ENCODE measurements at places on chromosomes 3 and 15.

DNA sequence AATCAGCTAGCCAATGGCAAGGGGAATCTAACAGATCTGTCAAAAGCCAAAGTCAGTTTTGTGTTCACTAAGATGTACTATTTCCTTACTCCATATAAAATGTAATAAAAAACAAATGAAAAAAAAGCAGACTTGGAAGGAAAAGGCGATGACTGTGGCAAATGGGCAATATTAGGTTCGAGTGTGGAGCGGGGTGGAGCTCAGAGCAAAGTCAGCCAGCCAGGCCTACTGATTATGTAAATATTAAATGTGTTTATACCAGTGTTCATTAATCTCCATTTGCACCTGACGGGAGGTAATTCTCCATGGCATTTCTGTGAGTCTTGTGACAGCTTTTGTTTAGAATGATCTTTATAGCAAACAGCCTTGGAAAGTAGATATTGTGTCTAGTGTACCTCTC, 96.2 kb upstream of the KCNMB2 start:
- no peak for DNase-seq

GRCh38 chr3:191334346-191334893, 4.1 kb upstream of the UTS2B start:
- DNase-seq, result no peak

GRCh38 chr15:61056386-61056785, 172.7 kb downstream of the RORA start:
- DNase-seq, result no peak

- peak; percentile 92 for DNase-seq
Measured at GRCh38 chr15:43293432-43293831, 26.7 kb upstream of the TGM5 start.

GRCh38 chr3:195838714-195839113, 27.0 kb upstream of the MUC4 start:
- no peak for DNase-seq

DNA sequence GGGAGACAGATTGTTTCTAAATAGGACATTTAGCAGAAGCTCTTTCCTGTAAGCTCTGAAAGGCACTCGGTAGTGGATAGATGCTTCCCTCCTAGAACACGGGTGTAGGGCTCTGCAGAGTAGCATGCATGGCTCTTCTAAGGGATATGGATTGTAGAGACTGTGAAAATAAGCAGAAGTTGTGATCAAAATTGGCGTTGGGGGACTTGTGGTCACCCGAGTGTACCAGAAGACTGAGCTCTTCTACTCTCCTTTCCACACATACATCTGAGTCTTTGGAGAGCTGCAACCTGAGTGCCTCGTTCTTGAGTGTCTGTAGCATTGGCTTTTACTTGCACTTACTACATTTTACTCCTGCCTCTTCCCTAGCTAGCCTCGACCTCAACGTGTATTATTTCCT, 197.7 kb downstream of the LPP start:
- DNase-seq, result no peak

DNA sequence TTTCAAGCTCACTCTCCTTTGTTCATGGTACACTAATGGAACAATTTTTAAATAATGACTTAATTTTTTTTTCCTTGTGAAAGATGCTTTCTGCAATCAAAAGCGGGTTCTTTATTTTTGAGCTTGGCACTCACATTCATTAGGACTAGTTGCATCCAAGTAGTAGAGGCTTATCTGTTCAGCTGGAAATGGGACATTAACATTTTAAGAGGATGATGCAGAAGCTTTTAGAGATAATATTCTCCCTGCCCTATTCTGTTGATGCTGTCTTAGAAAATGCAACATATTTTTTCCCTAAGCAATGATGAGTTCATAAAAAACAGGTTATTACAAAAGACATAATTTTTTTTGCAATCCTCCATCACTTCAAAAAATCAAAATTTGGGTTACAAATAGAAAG, 900.6 kb downstream of the NTRK3 start:
- DNase-seq, result no peak

- DNase-seq, result no peak
Measured at GRCh38 chr15:24633082-24633481, 42.5 kb upstream of the NPAP1 start.

- DNase-seq, result no peak
Measured at GRCh38 chr3:141083226-141083625, 32.1 kb downstream of the SPSB4 start.

GRCh38 chr3:18901571-18901970, 246.7 kb upstream of the KCNH8 start:
- no peak for DNase-seq

DNA sequence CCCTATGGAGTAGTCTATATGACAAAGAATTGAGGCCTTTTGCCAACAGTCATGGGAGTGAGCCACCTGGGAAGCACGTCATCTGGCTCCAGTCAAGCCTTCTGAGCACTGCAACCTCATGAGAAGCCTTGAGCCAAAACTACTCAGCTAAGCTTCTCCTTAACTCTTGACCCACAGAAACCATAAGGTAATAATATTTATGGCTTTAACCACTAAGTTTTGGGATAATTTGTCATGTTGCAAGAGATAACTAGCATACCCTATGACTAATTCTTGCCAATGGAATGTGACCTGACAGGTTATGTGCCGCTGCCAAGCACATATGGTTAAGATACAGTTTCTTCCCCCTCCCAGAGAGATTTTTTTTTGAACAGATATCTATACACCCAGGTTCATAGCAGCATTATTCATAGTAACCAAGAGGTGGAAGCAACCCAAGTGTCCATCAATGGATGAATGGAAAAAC, 11.8 kb upstream of the SLC6A11 start:
- no peak for DNase-seq

DNA sequence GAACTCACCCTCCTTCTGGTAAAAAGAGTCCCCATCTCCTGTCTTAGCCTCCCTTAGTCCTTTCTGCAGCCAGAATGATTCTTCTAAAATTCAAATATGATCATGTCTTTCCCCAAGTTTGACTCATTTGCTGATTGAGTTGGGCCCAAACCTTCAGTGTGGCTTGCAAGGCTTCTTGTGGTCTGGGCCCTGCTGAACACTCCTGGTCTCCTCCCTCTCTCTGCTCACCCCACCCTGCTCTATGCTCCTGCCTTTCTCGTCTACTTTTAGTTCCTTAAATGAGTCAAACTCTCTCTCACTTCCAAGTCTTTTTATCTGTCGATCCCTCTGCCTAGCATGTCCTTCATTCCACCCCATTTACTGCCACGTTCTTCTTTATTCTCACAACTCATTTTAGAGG, 72.6 kb downstream of the CCR1 start:
- DNase-seq, result no peak

- no peak for DNase-seq
Measured at GRCh38 chr3:124793054-124793739, 62.9 kb downstream of the UMPS start.

- DNase-seq, result no peak
Measured at GRCh38 chr15:35168464-35168863, 83.4 kb upstream of the NANOGP8 start.

DNA sequence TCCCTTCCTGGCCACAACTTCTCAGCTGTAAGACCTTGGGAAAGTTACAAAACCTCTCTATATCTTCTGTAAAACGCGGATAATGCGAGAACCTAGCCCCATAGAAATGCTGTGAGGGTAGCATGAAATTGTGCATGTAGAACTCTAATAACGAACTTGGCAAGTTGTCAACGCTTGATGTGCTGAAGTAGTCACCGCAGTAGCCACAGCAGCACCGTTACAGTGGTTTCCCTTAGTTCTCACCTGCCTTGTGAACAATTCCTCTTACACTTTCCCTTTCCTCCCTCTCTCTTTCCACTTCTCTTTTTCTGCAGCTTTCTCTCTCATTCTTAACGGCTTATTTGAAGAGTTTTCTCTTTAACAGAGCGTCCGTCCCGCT, 447 bp upstream of the SHQ1 start:
- DNase-seq, result peak; percentile 19

DNA sequence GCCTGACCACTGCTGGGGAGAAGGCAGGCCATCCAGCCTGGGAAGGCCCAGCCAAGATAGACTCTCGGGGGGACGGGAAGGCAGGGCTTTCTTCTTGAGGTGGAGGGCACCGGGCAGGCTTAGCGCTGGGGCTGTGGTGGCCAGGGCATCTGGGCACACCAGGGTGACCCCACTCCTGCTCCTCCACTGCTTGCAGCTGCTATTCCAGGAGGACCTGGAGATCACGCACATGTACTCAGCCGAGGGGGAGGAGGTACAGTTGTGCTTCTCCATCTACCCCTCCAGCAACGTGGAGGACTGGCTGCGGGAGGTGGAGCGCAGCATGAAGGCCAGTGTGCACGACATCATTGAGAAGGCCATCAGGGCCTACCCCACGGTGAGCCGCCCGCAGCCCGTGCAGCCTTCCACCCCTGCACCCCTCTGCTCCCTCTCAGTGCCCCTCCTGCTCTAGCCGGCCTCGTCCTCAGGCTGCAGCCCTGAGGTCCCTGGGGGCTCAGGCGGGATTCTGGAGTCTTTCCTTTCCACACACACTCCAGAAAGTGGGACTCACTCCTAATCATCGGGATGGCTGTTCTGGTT, 42.3 kb downstream of the DNAH1 start:
- no peak for DNase-seq

GRCh38 chr15:48063411-48063985, 57.3 kb upstream of the SLC24A5 start:
- DNase-seq, result no peak

DNA sequence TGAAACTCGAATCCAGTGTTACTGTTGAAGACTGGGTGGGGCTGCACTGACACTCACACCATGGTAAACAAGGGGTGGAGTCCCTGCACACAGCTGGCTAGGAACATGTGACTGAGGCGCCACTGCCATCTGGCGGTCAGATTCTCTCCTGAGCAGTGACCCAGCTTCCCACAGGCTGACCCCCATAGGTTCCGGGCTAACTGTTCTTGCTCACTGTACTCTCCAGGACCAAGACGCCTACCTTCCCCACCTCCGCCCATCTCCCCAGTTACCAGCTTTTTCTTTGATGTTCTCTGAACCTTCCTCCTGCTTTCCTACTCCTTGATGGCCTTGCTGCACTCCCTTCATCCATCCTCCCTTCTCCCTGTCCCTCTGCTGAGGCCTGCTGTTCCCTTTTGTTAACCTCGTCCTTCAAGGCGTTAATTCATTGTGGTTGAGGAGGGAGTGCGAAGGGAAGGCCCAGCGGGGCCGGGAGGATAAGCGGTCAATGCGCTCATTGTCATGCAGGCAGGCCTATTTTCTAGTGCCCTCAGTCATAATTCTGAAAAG, 115.2 kb downstream of the ATP8B4 start:
- peak; percentile 31 for DNase-seq

GRCh38 chr15:89396723-89397652, 62.4 kb upstream of the POLG start:
- peak; percentile 86 for DNase-seq

DNA sequence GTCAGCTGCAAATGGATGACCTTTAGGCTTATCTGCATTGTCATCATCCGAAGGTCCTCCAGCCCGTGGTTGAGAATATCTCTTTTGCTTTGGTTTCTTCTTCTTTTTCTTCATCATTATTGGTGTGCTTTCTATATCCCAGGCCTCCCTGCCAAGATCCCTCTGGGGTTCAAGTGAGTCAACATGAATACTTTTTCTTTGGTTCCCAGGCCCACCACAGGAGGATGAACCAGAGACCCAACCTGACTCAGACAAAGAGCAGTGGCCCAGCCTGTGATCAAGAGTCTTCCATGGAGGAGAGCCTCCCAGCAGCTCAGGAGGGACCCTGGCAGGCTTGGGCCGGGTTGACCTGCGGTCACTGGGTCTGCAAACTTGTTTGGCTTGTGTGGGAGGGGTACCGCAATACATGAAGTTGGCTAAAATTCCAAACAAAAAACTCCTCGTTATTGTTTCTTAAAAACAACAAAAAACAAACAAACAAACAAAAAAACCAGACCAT, 104.2 kb downstream of the MAP4 start:
- DNase-seq, result no peak

- no peak for DNase-seq
Measured at GRCh38 chr15:71139241-71139640, 24.0 kb downstream of the THSD4 start.

DNA sequence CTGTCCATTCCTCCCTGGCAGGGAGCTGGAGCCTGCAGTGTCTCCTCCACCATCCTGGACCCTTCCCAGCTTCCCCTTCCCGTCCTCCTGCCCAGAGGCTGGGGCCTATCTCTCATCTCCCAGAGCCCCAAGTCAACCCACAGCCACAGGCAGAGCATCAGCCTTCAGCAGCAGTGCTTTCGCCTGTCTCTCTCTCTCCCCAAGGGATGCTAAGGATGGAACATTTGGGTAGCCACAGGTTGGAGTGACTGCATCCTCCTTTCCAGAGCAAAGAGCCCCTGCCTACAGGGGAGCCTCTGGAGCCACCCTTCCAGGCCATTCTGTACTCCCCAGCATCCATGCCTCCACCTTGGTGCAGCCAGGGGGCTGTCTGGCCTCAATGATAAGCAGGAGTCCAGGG, 4.2 kb downstream of the PLCB2 start:
- DNase-seq, result no peak

GRCh38 chr3:194169595-194169994, 33.6 kb downstream of the HES1 start:
- no peak for DNase-seq

DNA sequence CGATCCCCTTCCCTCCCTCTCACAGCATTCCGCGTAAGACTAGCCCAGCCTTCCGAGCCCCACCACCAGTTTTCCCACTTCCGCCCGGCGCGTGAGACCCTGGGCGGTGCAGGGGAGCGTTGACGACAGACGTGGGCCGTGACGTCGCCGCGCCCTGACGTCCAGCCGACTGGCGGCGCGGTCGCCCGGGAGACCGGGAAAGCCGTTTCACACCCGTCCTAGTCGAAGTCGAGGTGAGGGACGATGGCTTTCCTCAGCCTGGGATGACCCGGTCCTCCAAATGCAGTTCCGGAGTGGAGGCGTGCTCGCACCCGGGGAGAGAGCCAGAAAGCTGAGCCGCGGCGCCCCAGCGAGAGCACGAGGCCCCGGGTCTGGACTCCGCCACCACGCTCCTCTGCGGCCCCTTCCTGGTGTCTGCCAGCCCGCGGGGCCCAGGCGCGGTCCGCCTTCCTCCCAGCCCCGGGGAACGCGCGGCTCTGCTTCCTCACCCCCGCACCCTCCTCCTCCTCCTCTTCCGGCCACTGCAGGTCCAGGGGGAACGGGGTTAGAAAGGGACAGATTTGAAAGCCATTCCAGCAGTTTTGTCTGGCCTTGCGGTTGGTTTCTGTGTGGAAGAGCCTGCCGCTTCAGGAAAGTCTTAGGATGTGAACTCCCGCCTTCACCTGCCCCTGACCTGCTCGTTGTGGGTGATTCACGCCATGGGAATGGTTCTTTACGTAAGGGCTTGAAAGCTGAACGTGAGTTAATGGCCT, at the start of gene LEKR1:
TSS of gene LEKR1 (plus strand) at position 210 of the 752 bp plus-strand sequence. CDS start 2,977 bp downstream, outside the sequence.
- peak; percentile 83 for DNase-seq

- DNase-seq, result no peak
Measured at GRCh38 chr3:195182470-195182795, 88.5 kb downstream of the XXYLT1 start.

GRCh38 chr3:186990878-186991308, 60.6 kb downstream of the ST6GAL1 start:
- no peak for DNase-seq

- DNase-seq, result no peak
Measured at GRCh38 chr15:57647071-57647790, 55.5 kb downstream of the MYZAP start.

- DNase-seq, result peak; percentile 35
Measured at GRCh38 chr3:132730891-132731580, 8.8 kb upstream of the NPHP3 start.
